D341Med (cell line): ENCODE measurements at places on chromosomes 2 and 18.

DNA sequence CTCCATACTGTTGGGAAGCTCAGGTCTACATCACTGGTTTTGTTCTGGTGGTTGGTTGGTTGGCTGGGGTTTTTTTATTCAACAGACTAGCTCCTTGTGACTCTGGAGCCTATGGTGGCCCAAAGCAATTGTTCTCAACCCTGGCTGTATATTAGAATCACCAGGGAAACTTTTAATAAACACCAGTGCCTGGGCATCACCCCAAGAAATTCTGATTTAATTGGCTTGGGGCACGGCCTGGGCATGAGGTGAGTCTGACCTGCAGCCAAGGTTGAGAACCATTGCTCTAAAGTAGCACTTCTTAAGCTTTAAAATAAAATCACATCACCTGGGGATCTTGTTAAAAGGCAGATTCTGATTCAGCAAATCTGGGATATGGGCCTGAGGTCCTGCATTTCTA, 184.1 kb downstream of the C1D start:
- no peak for DNase-seq

- no peak for DNase-seq
Measured at GRCh38 chr18:22188559-22189267, 19.3 kb downstream of the GATA6 start.

DNA sequence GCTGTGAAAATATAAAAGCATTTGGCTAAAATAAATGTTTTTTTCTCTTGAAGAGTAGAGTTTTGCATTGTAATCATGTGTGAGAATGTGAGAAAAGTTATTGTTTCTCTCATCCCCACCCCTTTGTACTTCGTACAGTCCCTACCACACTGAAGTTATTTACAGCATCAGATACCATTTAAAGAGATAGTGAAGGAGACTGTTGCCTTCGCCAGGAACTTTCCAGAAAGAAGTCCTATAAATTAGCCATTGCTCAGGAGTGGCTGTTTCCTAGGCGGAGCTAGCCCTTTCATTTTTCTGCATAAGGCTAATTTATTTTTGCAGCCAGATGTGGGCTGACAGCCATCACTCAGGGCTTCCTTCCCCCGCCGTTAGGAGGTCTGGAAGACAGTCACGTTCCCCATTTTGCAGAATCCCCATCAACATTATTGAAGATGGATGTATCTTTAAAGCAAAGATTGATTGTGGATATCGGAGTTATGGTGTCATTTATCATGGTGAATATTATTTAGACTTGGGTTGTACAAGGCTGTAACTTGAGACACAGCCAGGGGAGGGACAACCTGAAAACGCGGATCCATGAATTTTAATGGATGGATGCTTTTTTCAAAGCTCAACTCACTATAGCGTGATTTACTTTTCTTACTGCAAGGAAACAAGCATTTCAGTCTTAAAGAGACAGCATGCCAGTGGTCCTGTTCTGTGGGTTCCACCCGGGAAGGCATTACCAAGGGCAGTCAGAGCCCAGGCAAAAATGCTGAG, 17.1 kb downstream of the TSHZ1 start:
- DNase-seq, result no peak

DNA sequence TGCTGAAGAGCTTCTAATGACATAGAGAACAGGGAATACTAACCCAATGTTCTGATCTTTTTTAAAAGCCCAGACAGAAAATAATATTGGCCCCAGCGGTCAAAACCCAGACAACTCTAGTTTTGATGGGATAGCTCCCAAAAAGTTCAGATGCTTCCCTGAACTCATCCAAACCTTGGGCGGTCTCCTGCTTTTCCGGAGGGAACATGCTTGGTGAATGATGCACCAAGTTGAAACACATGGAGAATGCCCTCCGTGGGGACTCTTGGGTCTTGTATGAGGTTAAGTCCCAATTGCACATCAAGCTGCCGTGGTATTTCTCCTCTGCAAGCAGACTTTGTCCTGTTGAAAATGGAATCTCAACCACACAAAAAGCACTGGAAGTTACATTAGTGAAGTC, 120.7 kb upstream of the CTAGE1 start:
- DNase-seq, result no peak

DNA sequence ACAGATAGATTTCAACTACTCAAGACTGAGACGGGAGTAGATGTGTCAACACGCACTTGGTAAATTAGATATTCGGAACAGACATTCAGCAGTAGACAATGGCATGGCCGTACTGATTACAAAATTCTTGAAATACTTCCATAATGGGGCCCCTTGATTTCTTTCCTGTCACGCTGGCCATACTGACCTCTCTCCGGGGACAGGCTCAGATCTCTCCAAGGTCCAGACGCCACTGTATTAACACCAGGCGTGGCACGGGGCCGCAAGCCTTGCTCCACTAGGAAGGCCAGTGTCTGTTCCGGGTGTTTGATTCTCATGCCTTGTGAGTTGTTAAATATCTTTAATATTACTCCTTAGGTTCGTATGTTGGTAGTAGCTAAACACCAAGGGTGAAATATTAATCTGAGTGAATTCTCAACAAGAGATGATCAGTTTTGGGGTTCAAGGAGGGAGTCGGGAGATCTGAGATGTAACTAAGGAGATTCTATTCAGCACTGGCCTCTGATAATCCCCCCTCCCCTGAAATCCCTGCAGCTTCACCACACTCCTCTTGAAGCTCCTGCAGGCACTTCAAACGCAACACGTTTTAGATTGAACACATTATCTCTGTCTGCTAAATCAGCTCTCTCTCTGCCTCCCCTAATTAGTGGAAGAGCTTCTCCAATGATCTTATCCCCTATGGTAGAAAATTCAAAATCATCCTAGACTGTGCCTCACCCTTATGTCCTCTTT, 2.2 kb upstream of the EHD3 start:
- no peak for DNase-seq

- no peak for DNase-seq
Measured at GRCh38 chr2:160275656-160276055, 75.6 kb upstream of the ITGB6 start.

DNA sequence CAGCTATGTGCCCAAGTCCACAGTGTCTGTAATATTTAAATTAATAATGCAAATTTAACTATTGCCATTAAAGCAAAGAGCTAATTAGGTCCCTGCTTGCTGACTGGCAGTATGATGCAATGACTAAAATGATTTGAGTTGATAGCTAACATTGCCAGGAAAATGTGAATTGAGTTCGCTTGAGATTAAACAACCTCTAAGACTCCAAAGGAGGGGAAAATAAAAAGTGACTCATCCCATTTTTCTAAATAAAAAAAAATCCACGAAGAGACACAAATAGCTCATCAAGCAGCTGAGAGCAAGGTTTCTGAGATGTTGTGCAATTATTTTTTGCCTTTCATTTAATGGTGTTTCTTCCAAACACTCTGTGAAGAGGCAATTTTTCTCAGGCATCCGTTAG, 413.0 kb downstream of the MTX2 start:
- no peak for DNase-seq

DNA sequence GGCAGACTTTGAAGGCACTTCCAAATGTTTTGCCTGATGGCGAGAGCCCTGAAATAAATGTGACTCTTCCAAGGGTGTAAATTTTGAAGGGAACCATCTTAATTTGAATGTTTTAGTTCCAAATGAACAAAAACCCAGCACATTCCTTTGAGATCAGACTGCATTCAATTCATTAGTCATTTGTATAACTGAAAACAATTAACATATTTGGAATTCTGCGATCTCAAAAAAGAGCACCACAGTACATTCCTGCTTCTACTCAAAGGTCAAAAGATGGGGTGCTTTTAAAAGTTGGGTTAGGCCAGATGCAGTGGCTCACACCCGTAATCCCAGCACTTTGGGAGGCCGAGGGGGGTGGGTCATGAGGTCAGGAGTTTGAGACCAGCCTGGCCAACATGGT, 38.2 kb upstream of the CHRNA1 start:
- DNase-seq, result no peak

DNA sequence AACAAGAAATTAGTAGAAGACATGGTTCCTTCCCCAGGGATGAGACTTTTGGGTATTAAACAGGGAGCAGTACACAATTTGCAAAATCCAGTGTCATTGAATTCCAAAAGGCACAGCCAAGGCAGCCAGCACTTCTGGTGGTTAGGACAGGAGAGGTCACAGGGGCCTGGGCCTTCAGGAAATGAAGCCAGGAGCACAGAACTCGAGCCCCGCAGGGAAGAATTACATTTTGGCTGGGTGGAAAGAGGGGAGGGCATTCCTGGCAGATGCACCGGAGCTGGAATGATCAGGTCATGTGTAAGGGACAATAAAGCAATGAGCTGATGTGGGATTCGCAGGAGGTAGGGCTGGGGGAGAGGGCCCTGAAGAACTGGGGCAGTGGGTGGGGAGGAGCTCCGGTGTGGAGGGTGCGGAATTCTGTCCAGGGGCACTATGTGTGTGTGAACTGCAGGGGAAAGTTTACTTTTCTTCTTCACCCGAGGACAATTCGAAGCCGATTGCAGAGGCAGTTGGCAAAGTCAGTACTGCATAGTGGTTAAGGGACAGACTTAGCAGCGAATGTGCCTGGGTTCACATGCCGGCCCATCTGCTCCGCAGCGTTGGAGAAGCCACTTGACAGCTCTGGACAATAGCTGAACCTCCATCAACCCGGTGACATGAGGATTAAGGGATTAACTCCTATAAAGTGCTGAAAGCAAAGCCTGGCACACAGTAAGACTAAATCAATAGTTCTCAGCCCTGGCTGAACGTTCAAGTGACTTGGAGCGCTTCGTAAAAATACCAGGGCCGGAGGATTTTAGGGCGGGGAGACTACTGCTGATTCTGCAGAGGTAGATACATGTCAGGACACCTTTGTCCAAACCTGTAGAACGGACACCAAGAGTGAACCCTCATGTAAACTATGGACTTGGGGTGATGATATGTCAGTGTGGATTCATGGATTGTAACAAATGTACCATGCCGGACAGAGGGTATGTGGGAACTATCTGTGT, 36.4 kb downstream of the ALPK2 start:
- DNase-seq, result peak; percentile 77

DNA sequence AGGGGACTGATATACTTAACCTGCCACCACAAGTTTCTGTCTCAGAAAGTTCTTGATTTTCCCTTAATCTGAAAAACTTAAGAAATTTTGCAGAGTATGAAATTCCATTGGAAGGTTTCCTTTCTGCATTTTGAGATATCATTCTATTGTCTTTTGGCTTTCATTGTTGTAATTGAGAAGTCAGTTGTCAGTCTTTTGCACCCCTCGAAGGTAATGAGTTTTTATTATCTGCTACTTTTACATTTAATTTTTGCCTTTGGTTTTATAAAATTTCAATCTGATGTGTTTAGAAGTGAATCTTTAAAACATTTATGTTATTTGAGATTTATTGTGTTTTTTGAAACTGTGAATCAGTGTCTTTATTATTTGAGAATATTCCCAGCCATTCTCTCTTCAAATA, 4.8 kb upstream of the IL36A start:
- DNase-seq, result no peak

- no peak for DNase-seq
Measured at GRCh38 chr2:71379086-71379485, 47.5 kb downstream of the ZNF638 start.

GRCh38 chr2:240187989-240188590, 47.6 kb upstream of the OTOS start:
- no peak for DNase-seq

DNA sequence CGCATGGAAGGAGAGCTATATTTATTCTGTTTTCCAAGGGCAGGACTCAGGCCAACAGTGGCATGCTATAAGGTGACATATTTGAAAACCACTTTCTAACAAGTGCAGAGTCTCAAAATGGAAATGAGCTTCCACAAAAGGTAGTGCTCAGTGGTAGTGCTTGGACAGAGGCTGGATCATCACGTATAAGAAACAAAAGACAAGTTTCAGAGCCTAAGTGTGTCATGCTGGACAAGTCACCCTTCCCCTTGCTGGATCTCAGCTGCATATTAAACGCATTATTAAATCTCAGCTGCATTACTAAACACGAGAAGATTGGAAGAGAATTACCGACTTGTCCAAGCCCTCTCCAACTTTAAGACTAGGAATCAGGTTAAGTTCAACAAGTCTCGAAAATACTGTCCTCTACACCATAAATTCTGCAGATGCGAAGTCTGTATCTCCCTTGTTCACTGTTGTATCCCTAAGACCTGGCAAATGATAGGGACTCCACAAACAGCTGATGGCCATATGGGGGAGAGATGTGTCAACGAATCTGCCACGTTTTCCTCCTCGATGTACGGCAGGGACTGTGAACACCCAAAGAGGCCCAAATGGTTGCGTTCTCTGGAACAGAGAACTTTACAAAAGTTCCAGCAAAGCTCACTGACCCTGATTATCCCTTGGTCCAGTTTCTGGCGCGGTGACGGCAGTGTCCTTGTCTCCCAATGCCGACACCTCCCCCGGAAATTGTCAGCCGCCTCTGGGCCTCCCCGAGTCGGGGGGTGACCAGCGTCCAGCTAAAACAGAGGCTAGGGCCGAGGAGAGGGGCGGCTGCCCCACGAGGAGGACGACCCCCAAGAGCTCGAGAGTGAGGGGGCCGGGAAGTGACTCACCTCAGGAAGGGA, 611 bp downstream of the NOL10 start:
- DNase-seq, result no peak

- no peak for DNase-seq
Measured at GRCh38 chr18:70044632-70045031, 97.0 kb upstream of the CD226 start.

GRCh38 chr2:189254268-189254883, 74.8 kb upstream of the COL5A2 start:
- DNase-seq, result no peak

DNA sequence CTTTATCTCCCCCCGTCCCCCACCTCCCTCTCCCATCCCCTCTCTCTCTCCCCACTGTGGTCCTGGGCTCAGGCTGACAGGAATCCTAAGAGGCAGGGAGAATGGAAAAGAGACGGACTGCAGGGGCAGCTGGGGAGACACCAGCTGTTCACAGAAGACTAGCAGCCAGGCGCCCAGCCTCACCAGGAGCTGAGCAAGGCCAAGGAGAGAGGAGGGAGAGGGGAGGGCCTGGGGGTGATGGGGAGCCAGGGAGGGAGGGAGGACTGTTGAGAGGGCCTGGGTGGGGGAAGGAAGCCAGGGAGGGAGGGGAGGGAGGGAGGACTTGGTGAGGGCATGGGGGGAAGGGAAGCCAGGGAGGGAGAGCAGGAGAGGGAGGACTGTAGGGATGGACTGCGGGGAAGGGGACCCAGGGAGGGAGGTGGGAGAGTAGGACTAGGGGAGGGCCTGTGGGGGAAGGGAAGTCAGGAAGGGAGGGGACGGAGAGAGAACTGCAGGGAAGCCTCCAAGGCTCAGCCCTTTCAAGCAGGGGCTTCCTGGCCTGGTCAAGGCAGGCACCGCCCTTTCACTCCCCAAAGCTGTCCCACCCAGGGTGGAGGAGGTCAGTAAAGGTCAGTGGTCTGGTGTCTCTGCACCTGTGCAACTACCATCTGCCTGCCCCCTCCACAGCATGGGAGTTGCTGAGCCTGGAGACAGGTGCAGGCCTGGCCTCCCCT, 517.7 kb upstream of the MYT1L start:
- no peak for DNase-seq

DNA sequence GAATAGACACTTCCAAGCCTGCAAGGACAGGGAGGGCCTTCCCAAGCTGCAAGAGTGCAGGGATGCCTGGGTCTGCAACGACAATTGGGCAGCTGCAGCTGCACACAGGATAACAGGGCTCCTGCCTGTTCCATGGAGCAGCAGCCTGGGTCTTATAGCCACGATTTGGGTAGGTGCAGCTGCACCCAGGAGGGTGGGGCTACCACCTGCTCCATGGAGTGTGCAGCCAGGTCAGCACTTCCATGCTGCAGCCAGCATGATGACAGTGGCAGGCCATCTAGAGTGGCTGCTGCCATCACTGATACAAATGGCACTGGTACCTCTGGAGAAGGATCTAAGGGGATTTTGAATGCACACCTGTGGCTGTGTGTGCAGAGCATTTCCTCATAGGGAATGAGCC, 528.5 kb downstream of the DSC3 start:
- no peak for DNase-seq

- DNase-seq, result peak; percentile 64
Measured at GRCh38 chr2:172710584-172711047, 25.0 kb upstream of the RAPGEF4 start.
